Caki2 (cell line): ENCODE measurements at places on chromosomes 13 and 19. TPM values are rescaled to one million over a fixed set of nuclear protein-coding genes. Genes with fewer than 3 reads are reported as not detected.

Gene CASP14
- total RNA-seq, result not detected in 2 replicates

Gene POLR1G
- 32.3 and 33.2 TPM in 2 replicates for total RNA-seq

GRCh38 chr19:44570984-44571684 lies 41.7 kb upstream of the CEACAM20 start:
- DNase-seq, result peak; percentile 63

Gene MBOAT7
- total RNA-seq, result 40.1 and 108 TPM in 2 replicates

DNA sequence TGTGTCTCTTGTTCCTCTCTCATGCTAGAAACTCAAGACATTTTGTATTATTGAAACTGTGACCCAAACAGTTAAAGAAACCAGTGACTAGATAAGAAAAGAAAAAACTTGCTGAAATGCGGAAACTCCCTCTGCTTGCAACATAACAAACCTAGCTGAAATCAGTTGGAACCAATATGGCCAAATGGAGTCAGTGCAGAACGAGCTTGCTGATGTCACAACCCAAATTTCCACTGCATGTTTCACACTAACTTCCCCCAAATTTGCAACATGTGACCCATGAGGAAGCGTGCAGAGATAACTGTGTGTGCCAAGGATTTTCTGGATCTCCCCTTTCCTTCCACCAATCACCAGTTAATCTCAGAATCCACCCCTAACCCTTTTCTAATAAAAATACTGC lies 208.0 kb downstream of the DLEU7 start:
- no peak for DNase-seq

DNA sequence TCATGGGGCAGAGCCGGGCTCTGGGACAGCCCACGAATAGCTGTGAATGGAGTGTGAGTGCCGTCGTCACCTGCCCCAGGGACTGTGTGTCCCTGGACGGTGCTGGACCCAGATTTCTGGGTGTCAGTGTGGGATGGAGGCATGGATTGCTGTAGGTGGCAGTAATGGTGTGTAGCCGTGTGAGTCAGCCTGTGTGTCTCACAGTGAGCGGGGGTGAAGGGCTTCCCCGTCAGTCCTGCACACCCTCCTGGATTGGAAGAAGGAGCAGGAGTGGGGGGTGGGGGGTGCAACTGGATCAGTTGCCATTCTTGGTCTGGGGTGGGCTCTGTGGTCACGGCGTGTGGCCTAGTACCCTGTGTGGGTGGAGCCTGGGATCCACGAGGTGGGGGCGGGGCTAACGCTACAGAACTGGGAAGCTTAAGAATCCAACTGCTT lies 6.5 kb upstream of the LTBP4 start:
- DNase-seq, result peak; percentile 65

DNA sequence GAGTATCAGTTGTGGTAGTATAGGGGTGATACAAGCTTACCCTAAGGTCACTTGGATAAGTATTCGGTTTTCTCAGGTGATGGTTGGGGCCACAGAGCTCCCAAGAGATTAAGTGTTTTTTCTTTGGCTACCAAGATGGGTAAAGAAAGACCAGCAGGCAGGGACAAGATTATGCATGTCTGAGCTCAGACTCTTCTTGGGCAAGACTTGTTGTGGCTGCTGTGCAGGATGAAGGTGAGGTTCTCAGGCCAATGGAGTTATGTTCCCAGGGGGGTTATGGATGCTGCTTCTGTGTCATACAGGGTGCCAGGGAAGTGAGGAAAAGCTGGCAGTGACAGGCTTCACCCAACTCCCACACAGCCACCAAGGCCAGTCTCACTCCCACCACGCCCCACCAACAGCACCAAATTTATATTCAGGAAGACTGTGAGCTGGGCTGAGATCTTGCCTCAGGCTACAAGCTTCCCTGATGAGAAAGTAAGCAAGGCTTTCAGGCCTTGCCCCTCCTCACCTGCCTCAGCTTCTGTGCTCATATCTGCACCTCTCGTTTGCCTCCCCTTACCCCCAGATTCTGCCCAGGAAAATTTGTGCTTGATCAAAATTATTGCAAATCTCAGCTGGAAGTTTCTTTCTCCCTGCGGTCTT lies 511.8 kb upstream of the SLITRK1 start:
- DNase-seq, result no peak

DNA sequence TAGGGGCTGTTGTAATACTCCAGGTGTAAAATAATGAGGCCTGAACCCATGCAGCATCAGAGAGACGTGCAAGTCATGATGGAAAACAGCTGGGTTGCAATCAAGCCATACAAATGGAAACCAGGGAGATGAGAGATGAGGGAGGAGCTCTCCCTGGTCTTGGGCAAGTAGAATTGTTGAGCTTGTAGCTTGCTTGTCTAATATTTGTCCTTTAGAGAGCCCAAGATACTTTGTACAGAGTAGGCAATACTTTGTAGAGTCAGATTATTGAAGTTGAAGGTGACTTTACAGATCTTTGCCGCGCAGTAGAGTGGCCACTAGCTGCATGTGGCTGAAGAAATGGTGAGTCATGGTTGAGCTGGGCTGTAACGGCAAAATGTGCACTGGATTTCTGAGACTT lies 8.3 kb downstream of the ATP8A2 start:
- DNase-seq, result peak; percentile 10

GRCh38 chr19:53977991-53978731 lies 13.3 kb upstream of the CACNG6 start:
- DNase-seq, result no peak

GRCh38 chr13:32917504-32917903 lies 98.7 kb upstream of the KL start:
- DNase-seq, result no peak

- no peak for DNase-seq
Measured at GRCh38 chr19:53076984-53077383, 26.2 kb downstream of the ZNF160 start.

GRCh38 chr19:41545547-41545946 lies 30.4 kb upstream of the CEACAM21 start:
- DNase-seq, result no peak

Gene ACP7
- total RNA-seq, result not detected in 2 replicates

DNA sequence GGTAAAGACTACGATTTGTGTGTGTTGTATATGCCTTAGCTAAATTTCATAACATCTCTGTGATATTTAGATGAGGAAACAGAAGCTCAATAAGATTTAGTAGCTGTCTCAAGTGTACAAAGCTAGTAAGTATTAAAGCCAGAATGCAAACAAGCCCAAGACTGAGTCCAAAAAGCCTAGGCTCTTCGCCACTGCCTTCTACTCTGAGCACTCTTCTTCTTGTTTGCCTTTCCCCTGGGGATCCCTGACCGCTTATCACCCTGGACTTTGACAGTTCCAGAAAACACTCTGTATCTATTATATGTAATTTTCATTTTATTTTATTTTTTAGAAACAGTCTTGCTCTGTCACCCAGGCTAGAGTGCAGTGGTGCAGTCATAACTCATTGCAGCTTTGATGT lies 5.8 kb downstream of the TM9SF2 start:
- no peak for DNase-seq

GRCh38 chr13:103703246-103703645 lies 637.0 kb upstream of the SLC10A2 start:
- DNase-seq, result no peak

DNA sequence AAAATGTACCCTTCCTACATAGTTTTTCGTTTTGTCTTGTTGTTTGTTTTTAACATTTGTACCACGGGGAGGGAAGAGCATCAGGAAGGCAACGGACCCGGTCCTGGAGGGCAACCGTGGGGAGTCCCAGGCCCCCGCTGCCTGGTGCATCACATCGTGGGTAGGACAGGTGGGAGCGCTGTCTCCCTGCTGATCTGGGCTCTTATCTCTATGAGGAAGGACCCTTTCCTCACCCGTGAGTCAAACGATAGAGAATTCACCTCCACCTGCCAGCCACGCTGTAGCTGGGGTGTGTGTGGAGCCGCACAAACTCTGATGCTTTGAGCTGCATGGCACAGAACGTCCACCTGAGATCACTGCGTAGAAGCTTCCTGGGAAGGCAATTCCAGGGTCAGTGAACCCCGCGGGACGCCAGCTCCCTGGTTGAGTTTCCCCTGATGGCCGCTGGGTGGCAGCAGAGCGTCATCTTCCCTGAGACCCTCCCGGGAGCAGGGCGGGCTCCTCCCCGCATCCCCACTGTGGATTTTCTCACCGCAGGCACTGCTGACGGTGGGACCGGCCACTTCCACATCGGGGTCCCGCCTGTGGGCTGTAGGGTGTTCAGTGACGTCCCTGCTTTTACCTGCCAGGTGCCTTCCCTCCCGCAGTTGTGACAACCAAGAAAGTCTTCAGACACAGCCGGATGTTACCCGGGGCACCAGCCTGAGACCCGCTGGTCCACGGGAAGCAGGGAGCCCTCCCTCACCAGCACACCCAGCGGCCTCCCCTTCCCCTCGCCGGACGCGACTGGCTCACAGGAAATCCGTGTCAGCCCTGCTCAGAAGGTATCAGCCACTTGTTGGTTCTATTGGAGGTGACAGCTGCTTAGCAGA lies 54.7 kb downstream of the ZNF787 start:
- peak; percentile 54 for DNase-seq

DNA sequence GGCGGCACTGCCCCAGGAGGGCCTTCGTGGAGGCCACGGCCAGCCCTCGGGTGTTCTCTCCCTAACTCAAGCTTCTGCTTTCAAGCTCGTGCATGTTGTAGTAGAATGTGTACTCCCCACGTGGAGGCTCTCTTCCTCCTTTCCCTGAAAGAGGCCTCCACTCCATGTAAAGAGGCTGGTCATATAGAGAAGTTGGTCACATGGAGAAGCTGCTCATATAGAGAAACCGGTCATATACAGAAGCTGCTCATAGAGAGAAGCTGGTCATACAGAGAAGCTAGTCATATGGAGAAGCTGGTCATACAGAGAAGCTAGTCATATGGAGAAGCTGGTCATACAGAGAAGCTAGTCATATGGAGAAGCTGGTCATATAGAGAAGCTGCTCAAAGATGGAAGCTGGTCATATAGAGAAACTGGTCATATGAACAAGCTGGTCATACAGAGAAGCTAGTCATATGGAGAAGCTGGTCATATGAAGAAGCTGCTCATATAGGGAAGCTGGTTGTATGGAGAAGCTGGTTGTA lies 152.5 kb downstream of the COL4A1 start:
- no peak for DNase-seq

DNA sequence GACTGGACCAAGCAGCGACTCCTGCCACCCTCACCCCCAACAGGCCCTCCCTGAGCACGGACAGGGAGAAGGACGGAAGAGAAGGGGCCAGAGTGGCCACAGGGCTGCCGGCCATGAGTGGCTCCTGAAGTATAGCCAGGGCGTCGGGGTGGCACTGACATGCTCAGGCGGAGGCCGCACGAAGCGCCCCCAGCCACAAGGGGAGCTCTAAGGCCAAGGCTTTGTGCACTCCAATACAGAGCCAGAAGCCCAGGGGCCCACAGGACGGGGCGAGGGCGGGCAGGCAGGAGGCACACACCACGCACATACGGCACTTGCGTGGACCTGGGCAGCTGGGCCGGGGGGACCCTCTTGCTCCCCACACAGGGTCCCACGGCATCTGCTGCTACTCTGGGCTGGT lies 52.0 kb downstream of the KLF2 start:
- no peak for DNase-seq

Gene HSPB6
- total RNA-seq, result not detected in 2 replicates

Gene SSC5D
- 0.14 TPM in 1 of 2 replicates, not detected in the other for total RNA-seq

DNA sequence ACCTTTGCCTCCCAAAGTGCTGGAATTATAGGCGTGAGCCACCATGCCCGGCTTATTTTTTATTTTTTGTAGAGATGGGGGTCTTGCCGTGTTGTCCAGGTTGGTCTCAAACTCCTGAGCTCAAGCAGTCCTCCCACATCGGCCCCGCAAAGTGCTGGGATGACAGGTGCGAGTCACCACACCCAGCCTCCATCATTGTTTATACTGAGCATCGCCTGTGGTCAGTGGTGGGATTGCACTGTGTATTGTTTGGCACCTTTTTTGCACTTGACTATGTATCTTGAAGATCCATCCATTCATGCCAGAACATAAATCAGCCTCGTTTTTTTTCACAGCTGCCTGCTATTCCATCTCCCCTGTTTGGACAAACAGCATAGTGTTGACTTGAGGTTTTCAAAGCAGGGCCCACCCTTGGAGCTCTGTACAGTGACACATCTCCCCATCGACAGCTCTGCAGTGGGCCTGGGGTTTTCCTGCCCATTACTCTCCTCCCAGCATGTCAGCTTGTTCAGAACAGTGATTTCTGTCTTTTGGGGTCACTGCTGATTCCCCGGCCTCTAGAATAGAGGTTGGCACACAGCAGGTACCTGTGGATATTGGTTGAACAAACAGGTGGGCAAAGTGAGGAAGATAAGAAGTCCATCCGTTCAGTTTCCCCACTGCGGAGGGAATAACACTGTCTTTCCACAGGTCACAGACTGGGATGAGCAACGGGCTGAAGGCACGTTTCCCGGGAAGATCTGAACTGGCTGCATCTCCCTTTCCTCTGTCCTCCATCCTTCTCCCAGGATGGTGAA lies 8.2 kb upstream of the UPK1A start:
- no peak for DNase-seq

DNA sequence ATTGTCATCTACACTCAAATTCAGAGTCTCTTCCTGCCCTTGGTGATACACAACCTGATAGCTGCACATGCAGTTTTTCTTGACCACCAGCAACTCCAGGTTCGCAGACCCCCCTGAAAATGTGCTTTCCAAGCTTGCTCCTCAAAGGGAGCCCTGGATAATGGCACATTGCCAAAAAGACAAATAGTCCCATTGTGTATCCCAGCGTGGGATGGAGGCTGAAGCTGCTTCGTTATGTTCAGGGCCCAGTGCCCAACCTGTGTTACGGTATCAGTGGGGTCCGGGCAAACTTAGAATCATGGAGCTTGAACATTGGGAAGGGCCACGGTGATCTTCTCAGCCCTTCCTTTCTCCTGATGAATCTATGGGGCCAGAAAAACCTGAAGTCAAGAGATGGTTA lies 173.0 kb downstream of the TEX29 start:
- DNase-seq, result no peak

DNA sequence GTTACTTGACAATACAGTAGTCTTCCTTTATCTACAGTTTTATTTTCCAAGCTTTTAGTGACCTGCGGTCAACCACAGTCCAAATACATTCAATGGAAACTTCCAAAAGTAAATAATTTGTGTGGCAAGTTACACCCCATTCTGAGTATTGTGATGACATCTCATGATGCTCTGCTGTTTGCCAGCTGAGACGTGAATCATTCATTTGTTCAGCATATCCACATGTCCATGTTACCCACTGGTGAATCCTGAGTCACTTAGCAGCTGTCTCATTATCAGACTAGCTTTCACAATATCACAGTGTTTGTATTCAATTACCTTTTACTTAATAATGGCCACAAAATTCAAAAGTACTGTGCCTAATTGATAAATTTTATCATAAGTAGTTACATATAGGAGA lies 179.8 kb downstream of the PRR20E start:
- no peak for DNase-seq

Gene CCNE1
- total RNA-seq, result 24.0 and 33.0 TPM in 2 replicates

DNA sequence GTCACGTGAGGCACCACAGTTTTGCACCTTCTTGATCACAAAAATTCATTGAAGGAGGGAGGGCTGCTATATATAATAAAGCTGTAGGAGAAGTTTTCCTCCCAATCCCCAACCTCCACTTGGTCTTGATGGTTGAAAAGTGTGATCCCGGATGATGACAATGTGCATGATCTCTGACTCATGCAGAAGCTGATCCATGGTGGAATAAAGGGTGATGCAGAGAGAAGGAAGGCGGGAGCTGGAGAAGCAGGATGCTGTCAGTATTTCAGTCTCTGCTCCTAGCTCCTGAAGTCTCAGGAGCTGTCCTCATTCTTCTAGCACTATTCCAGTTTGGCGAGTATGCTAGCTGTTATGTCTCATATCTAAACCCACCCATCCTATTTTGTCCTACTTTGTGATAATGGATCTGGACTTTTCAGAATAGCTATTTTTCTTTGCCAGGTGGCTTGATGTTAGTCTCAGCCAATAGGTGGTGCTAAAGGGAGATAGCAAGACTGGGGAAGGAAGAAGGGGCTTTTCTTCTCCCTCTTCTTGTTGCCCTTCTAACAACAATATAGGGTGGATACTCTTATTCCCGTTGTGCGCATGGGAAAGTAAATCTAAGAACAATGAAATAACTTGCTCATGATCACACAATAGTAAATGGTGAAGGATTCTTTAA lies 65.6 kb upstream of the HTR2A start:
- DNase-seq, result peak; percentile 5
